ENCODE measurements at places on chromosomes 3 and 15.

DNA sequence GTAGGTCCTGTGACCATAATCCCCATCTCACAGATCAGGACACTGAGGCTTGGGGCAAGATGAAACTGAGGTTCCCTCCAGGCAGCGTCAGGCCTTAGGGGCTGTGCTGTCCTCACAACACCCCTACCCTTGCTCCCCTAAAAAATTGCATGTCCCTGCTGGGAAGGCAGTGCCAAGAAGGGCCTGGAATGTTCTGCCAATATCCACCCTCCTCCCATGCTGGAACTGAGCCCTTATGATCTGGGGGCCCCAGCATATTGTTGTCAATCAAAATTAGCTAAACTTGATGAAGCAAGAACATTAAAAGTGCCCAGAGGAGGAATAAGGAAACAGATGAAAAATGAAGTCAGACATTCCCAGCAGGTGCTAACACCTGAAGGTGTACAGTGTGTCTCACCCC lies 13.4 kb upstream of the RTP3 start:
- DNase-seq: no peak

DNA sequence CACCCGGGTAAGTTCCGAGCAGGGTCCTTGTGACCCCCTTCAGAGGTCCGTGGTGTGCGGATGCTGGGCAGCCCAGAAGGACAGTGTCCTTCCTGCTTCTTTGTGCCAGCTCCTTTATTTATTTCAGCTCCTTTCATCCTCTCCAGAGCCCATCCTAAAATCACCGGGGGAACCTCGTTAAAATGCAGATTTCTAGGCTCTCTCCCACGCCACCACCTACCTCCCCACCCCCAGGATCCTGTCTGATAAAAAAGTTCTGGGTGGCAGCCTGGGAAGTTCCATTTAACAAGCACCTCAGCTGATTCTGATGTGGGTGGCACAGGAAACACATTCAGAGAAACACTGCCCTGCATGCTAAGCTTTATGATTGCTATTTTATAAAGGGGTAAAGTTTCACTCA lies 12.5 kb upstream of the IGF1R start:
- DNase-seq: no peak

- DNase-seq: no peak
These were observed 116.7 kb downstream of the DLG1 start for GRCh38 chr3:197181741-197182140.

DNA sequence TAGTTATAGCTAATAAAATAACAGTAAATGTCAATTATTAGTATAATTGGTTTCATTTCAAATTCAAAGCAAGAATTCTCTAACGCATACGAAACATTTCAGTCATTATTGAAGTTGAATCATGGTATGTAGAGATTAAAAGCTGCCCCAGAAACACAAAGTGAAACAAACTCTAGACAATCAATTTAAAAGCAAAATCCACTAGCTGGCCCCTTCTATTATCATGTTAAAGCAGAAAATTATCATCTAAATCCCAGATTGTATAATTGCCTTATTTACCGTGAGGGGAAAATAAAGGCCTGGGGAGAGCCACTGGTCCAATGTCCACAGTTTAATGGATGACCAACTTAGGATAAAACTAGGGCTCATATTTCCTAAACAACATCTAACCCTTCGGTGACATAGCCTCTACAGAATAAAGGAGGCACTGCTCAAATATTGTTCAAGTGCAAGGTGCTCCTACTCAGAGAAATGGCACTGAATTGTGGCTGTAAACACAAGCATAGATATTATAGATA lies 110.9 kb upstream of the THRB start:
- DNase-seq: no peak

GRCh38 chr15:85679231-85679630 lies 115.5 kb downstream of the KLHL25 start:
- no peak for DNase-seq

GRCh38 chr3:32500880-32501782 lies 1.5 kb downstream of the CMTM6 start:
- DNase-seq: no peak

- no peak for DNase-seq
These were observed 77.8 kb downstream of the SLC25A26 start for GRCh38 chr3:66298591-66298990.

DNA sequence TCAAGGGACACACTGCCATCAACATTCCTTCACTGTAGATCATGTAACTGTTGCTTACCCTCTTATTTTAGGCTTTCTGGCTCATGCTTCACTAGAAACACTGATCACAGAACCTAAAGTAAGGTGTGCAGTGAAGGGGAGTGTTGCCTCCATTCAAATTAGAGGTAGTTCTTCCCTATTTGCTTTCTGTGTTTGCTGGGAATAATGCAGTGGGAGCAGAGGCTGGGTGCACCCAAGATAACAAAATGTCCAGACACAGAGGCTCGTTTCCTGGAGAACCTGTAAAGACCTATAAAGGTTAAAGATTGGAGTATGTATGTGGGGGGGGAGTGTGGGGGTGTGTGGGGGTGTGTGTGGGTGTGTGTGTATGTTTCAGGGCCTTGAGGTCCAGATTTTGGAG lies 2.1 kb upstream of the CLDN18 start:
- no peak for DNase-seq
